ENCODE measurements at places on chromosomes 4 and X.

DNA sequence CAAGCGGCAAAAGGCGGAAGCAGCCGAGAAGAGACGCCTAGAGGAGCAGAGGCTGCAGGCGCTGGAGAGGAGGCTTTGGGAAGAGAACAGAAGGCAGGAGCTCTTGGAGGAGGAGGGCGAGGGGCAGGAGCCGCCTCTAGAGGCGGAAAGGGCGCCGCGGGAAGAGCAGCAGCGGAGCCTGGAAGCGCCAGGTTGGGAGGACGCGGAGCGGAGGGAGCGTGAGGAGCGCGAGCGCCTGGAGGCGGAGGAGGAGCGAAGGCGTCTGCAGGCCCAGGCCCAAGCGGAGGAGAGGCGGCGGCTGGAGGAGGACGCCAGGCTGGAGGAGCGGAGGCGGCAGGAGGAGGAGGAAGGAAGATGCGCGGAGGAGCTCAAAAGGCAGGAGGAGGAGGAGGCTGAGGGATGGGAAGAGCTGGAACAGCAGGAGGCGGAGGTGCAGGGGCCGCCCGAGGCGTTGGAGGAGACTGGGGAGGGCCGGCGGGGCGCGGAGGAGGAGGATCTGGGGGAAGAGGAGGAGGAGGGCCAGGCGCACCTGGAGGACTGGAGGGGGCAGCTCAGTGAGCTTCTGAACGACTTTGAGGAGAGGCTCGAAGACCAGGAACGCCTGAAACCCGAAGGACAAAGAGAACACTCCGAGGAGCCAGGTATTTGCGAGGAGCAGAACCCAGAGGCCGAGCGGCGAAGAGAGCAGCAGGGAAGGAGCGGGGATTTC lies 72.9 kb downstream of the AASDH start:
- no peak for DNase-seq

- DNase-seq, result no peak
Measured at GRCh38 chr4:10069075-10069642, 47.4 kb downstream of the WDR1 start.

- no peak for DNase-seq
Measured at GRCh38 chrX:106038625-106039024, at the start of gene SERPINA7. Gene SERPINA7, minus strand, starts transcription at chrX:106038727. Its CDS starts 1,669 bp downstream, at chrX:106037058.

DNA sequence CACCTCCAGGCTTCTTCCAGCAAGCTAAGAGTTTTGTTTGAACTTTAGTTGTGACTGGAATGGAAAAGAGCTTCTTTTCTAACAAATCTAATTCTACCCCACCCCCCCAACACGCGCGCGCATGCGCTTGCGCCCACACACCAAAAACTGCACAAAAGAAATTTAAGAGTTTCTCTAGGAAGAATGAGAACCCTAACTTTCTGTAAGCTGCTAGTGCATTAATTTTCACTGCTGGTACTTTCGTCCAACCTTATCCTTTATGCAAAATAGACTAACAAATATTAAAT lies 9.0 kb upstream of the INTU start:
- no peak for DNase-seq

GRCh38 chr4:107736037-107736436 lies 16.0 kb upstream of the PAPSS1 start:
- no peak for DNase-seq

DNA sequence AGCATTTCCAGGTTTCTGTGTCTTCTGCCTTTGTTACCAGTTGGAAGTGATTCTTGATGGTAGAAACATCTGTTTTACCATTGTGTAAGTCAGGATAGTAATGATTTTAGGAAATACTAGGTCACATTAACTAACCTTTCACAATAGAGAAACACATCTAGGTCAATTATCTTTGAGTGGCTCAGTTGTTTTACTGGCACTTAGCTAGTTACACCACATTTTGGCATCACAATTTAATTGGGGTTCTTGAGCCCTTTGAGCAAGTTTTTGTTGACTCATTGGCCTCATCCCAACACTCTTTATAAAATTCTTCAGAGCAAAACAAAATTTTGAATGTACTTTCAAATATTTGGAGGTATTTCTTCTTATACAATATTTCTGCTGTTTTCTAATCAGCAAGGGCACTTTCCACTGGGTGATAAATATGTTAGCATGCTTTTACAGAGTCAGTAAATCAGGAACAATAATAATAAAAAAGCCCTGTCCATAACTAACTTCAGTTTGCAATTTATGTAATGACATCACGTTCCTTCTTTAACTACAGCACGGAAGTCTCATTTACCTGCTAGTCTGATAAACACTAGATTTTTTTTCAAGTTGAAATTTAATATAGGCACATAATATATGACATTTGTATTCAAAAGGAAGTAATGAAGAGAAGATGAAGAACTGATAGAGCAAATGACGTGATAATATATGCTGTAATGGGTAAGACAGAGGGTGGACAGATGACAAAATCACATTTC lies 64.8 kb upstream of the GK2 start:
- DNase-seq, result no peak

DNA sequence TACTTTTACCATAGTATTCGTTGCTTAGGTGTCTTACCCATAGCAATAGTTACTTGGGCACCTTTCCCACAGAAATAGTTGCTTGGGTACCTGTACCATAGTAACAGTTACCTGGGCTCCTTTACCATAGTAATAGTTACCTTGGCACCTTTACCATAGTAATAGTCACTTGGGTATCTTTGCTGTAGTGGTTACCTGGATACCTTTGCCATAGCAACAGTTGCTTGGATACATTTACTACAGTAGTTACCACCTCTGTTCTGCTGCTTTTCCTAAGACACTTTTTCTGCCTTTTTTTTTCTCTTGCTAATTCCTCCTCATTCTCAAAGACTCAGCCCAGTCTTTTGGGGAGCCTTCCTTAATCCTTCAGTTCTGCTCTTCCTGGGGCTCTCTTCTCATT lies 272.8 kb upstream of the PUDP start:
- no peak for DNase-seq

DNA sequence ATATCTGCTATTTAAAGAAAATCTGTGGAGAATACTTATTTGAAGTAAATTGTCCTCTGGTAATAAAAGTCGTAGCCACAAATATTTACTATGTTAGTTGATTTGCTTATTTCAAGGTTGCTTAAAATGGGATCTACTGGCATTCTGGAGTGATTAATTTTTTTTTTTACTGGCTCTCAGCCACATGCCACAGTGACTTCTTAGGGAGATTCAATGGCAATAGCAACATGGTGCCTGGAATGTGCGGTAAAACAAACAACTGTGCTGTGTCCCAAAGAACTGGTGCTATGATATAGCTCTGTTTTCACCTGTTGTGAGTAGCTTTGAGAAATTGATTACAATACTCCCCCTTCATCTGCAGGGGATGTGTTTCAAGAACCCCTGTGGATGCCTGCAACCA lies 324.3 kb downstream of the GPAT3 start:
- no peak for DNase-seq

DNA sequence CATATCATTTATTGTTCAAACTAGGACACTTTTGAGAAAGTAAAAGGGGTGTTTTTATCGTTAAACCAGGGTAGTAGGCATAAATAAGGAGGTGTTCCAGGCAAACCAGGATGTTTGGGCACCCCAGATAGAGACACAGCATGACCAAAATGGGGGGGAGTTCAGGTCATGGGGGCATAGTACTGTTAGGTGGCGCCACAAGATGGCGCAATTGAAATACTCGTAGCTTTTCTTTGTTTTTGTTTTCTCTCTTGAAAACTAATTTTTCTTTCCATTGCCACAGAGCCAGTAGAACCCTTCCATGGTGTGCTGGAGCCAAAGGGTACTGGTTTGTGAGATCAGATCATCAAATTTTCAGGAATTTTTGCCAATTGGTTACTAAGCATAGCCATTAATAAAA lies 283.4 kb downstream of the BCOR start:
- DNase-seq, result no peak

- DNase-seq, result no peak
Measured at GRCh38 chr4:63717384-63717783, 691.9 kb downstream of the TECRL start.

- no peak for DNase-seq
Measured at GRCh38 chr4:42415281-42415680, 18.0 kb downstream of the SHISA3 start.

- no peak for DNase-seq
Measured at GRCh38 chr4:37742149-37742548, 56.0 kb upstream of the RELL1 start.

DNA sequence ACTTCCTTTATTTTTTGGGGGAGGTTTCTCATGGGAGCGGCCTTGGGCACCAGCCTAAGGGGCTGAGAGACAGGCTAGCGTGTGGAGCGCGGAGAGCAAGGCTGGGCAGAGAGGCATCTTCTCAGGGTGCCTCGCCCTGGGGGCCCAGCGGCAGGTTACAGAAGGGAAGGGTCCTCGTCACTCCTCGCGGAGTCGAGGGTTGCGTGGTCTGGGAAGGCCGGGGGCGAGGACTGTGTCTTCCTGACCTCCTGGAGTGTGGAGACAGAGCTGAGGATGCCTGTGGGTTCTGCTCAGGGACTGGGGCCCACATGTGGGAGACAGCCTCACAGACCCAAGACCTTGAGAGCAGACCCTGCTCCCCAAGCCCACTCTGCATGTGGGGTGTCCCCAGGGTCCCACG lies 79.6 kb upstream of the LRPAP1 start:
- no peak for DNase-seq

All from fibroblast of skin of left quadriceps (primary cell).